Activated CD4-positive, alpha-beta T cell treated with anti-CD3 and anti-CD28 coated beads, Interleukin-2, amount 10 ng/mL, durations not matched to agents 7 days and 5 days (primary cell): ENCODE measurements at places on chromosomes 3 and 15. TPM values are rescaled to one million over a fixed set of nuclear protein-coding genes. Genes with fewer than 3 reads are reported as not detected.

Gene CPLX3
- total RNA-seq, result 0.12 TPM

Gene GPR176
- not detected for total RNA-seq

Gene IL17RB
- total RNA-seq, result 2.9 TPM

Gene MAP1A
- total RNA-seq, result 9.9 TPM

Gene FBXO40
- not detected for total RNA-seq

Gene ADAMTS7
- 0.10 TPM for total RNA-seq

Gene HIGD2B
- not detected for total RNA-seq

GRCh38 chr3:66418475-66418931, 82.3 kb downstream of the LRIG1 start:
- H3K4me1 ChIP-seq, result peaks cover 8% of the 10 kb centered on the region
- no peak overlapping the region for H3K4me3 ChIP-seq
- no peaks in the 10 kb centered on the region for H3K27me3 ChIP-seq
- H3K27ac ChIP-seq, result no peak overlapping the region
- peaks cover 47% of the 10 kb centered on the region for H3K36me3 ChIP-seq
- no peak for DNase-seq

DNA sequence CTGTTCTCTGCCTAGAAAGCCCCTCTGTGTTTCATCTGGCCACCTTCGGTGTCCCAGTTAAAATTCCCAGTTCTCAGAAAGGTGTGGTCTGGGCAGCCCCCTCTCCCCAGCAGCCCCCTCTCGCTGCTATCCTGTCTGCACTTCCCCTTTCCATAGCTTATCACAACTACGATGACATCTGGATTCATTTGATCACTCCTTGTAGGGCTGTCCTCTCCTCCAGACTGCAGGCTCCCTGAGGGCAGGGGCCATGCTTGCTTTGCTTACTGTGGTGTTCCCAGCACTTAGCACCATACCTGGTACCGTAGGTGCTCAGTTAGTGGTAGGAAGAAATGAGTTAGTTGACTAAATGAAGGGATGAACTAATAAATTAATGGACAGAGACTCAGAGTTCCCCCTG, 26.3 kb upstream of the GOLGA6C start:
- H3K4me3 ChIP-seq, result no peak overlapping the region
- peaks cover 4% of the 10 kb centered on the region for H3K27me3 ChIP-seq
- no peak for DNase-seq
- H3K36me3 ChIP-seq, result no peaks in the 10 kb centered on the region
- H3K27ac ChIP-seq, result no peak overlapping the region

GRCh38 chr15:70023769-70024491, 73.8 kb downstream of the TLE3 start:
- peaks cover 31% of the 10 kb centered on the region for H3K4me1 ChIP-seq
- peaks cover 5% of the 10 kb centered on the region for H3K36me3 ChIP-seq
- DNase-seq, result no peak
- H3K27ac ChIP-seq, result peak overlapping the region; percentile 91

DNA sequence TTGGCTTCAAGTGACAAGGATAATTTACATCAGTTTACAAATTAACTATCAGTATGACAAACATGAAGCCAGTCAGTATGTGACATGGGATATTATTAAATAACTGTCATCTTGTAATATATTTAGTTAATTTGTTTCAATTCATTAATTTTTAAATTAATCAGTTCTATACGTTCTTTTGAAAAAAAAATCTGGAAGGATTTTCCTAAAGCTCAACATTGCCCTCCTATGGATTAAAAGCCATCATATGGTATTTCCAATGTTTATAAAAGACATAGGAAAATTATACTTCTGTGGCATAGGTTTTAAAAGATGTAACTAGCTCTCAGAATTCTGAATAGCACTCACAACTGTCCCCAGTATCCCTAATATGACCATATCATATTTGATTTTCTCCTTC, 134.4 kb downstream of the PLOD2 start:
- H3K27ac ChIP-seq, result no peak overlapping the region
- DNase-seq, result no peak
- H3K27me3 ChIP-seq, result no peaks in the 10 kb centered on the region
- no peak overlapping the region for H3K4me3 ChIP-seq
- no peaks in the 10 kb centered on the region for H3K4me1 ChIP-seq

- no peak overlapping the region for H3K4me3 ChIP-seq
- H3K27me3 ChIP-seq, result no peaks in the 10 kb centered on the region
- no peak for DNase-seq
- H3K27ac ChIP-seq, result no peak overlapping the region
- H3K4me1 ChIP-seq, result no peaks in the 10 kb centered on the region
Measured at GRCh38 chr3:107045791-107046190, 331.4 kb upstream of the CCDC54 start.

- no peak for DNase-seq
- H3K27me3 ChIP-seq, result no peaks in the 10 kb centered on the region
- H3K36me3 ChIP-seq, result peaks cover 14% of the 10 kb centered on the region
- H3K4me1 ChIP-seq, result peaks cover 11% of the 10 kb centered on the region
Measured at GRCh38 chr3:45642731-45643152, 46.5 kb upstream of the SACM1L start.

DNA sequence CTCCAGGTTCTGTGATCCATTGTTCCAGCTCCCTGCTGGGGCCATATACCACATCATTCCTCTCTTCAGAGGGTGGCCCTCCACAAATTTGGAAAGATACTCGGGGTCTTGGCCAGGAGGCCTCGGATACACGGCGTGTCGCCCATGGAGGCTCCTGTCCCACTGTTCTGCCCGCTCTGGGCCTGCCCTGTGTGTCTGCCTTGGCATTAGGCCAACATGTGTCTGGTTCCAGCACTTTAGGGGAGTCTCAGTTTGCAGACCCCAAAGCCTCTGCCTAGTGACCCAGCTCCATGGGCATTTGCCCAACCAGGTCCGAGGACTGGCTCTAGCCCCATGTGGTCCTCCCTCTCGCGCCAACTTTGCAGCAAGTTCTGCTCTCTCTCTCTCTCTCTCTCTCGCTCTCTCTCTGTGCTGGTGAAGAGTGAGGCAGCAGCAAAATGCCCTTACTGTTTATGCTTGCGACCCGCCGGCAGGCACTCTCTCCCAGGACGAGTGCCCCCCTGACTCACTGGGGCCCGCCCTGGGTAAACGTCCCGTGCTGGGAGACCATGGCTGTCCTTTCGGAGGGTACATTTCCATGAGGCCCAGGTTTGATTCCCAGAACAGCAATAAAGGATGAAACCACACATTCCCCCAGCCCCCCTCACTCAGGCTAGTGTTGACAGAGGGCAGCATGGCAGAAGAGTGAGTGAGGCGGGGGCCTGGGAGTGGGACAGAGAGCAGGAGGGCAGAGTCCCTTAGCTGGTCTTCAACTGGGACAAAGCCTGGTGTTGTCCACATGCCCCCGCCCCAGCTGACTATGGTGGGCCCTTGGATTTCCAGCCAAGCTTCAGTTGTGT, 77.9 kb downstream of the ISG20 start:
- DNase-seq, result no peak
- no peaks in the 10 kb centered on the region for H3K27me3 ChIP-seq
- H3K27ac ChIP-seq, result no peak overlapping the region
- H3K36me3 ChIP-seq, result no peaks in the 10 kb centered on the region
